Activated CD8-positive, alpha-beta memory T cell treated with anti-CD3 and anti-CD28 coated beads for 24 hours (primary cell): ENCODE measurements at places on chromosomes 2 and 18.
A peak's percentile ranks its signal among the peaks of the same experiment; 100 is the strongest.

- DNase-seq: no peak
Observed at GRCh38 chr18:30632071-30632698, 410.4 kb downstream of the DSC3 start.

DNA sequence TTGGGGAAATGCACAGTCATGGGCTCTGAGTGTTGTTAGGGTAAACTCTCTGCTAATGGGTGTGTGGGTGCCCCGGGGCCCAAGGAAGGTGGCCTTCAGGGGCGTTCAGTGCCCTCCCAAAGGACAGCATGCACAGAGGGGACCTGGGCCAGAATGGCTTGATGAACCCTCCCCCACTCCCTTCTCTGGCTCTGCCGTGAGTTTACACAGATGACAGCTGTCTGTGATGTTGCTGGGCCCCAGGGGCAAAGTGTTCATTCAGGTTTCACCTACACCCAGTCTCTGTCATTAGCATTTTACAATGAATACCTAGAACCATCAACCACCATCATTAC lies 3.2 kb downstream of the NPPC start:
- no peak for DNase-seq

GRCh38 chr18:35671966-35672603 lies 90.5 kb downstream of the GALNT1 start:
- DNase-seq: no peak

GRCh38 chr2:215793747-215794595 lies 219.4 kb downstream of the MREG start:
- no peak for DNase-seq

DNA sequence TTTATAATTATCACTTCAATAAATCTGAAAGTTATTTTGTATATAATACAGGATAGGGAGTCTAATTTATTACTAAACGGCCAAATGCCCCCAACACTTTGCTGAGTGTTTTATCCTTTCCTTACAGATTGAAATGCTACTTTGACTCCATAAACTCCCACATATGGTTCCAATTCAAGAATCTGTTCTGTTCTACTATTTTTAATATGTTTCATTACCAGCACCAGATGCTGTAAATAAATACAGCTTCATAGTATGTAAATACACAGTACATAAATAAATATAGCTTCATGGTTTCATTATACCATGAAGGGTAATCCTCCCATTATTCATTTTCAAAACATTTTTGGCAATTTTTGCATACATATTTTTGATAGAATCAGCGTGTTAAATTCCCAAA lies 34.0 kb upstream of the MREG start:
- DNase-seq: no peak

GRCh38 chr2:37671009-37671815 lies at the start of gene CDC42EP3:
Gene CDC42EP3, minus strand, starts transcription at chr2:37671642. Its CDS starts 25,055 bp downstream, at chr2:37646587.
- DNase-seq: peak; percentile 87

GRCh38 chr2:219111375-219112061 lies 49.1 kb downstream of the NHEJ1 start:
- no peak for DNase-seq

DNA sequence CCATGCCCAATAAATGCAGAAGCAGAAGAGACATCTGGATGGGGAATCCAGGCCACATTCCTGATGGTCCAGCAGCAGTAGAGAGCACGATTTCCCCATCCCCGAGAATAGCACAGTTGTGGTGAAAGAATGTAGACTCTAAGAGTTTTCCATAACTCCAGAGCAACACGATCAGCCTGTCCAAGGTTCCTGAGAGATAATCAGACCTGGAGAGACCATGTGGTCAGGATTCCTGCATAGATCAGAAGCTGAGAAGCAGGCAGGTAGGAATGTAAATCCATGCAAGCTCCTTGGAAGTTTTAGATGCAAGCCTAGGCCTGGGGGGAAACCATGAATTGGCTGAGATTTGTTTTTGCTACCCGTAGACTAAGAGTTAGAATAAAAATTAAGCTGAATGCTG lies 34.2 kb upstream of the PTPRM start:
- no peak for DNase-seq

DNA sequence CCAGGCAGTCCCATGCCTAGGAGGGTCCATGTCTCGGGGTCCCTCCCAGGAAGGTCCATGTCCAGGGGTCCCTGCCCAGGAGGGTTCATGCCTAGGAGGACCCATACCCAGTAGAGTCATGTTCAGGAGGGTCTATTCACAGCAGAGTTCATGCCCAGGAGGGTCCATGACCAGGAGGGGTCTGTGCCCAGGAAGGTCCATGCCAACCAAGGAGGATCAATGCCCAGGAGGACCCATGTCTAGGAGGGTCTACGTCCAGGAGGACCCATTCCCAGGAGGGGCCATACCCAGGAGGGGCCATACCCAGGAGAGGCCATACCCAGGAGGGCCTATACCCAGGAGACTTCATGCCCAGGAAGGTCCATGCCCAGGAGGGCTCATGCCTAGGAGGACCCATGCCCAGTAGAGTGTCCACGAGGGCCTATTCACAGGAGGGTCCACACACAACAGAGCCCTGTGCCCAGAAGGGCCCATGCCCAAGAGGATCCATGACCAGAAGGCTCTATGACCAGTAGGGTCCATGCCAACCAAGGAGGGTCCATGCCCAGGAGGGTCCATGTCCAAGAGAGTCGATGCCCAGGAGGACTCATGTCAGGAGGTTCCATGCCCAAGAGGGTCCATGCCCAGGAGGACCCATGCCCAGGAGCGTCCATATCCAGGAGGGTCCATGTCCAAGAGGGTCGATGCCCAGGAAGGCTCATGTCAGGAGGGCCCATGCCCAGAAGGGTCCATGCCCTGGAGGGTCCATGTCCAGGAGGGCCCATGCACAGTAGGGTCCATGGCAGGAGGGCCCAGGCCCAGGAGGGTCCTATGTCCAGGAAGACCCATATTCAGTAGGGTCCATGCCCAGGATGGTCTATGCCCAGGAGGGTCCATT lies 10.1 kb downstream of the GPR35 start:
- DNase-seq: no peak

DNA sequence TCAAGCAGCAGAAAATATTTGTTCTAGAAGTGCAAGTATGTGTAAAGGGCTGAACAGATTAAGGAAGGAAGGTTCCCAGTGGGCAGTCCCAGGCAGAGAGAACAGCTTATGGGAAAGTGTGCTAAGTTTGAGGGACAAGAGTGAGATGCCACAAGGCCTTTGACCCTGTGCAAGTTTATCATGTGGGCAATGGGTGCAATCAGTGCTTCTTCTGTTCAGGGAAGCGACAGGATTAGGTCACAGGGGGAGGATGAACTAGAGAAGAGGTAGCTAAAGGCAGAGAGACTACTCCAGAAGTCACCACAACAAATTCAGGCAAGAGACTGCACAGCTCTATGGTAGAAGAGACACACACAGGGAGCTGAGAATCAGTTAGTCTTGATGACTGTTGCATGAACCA lies 44.3 kb downstream of the LPIN2 start:
- DNase-seq: no peak

DNA sequence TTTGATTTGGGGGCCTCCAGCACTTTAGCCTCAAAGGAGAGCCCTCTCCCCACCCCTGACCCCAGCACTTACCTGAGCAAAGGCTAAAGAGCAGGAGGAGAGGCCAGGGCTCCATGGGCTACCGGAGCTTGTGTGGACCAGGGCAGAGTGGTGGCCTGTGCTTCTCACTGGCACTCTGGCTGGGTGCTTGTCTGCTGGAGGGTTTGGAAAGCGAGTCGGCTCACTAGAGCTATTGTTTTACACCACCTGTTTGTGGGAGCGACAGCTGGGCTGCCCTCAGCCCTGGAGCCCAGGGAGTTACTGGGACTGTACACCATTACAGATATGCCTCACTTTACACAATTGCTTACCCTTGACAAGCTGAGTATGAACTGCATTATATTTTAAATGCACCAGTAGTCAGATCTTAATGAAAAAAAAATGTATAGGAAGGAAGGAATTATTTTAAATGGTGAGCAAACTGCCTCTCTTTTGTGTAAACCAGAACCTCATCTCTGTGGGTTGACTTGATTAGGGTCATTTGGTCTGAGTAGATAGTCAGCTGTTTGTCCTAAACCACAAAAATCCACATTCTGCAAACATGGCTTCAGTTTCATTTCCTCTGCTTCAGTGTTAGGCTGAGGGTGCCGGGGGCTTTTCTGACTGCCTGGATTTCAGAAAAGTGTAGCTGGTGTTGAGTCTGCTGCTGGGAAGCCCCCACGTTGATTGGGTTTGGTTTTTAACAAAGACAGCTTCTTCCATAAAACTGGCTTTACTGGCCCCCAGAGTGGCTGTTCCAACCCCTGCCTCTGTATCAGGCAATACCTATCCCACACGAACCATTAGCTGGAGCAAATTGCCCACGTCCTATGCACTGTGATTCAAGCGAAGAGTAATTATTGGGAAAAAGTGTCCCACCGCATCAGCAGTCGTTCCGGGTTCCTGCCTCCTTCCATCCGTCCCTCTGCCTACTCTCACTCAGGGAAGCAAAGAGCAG lies at the start of gene CHRNA1:
TSS of gene CHRNA1 (minus strand) at position 193 of the 976 bp plus-strand sequence. CDS start at position 115, 78 bp downstream.
- peak; percentile 37 for DNase-seq

DNA sequence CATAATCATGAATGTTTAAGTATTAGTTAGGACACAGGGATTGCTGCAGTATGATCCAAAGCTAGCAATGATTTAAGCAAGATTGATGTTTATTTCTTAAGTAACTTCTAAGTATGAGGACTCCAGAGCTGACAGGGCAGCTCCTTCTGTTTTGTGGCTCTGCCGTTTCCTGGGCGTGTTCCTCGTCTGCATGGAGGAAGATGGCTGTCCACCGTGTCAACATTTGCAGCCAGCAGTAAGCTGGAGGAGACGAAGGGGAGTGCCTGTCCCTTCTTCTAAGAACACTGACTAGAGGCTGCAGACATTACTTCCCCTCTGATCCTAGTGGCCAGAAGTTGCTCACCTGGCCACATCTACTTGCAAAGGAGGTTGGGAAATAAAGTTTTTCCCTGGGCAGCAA lies 144.1 kb downstream of the MYO1B start:
- no peak for DNase-seq

- DNase-seq: no peak
Observed at GRCh38 chr2:16093639-16094529, 153.5 kb downstream of the MYCN start.

DNA sequence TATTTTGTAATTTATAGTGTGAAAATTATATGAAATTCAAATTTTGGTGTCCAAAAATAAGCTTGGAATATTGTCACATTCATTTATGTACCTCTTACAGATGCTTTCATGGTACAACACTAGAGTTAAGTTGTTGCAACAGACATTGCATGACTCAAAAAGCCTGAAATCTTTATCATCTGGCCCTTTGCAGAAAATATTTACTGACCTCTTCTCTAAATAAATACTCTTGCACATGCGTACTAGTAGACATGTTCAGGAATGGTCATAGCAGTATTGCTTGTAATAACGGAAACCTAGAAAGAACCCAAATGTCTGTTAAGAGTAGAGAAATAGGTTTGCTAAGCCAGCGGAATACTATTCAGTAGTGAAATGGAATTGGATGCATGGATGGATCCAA lies 60.4 kb downstream of the GALNT1 start:
- no peak for DNase-seq

DNA sequence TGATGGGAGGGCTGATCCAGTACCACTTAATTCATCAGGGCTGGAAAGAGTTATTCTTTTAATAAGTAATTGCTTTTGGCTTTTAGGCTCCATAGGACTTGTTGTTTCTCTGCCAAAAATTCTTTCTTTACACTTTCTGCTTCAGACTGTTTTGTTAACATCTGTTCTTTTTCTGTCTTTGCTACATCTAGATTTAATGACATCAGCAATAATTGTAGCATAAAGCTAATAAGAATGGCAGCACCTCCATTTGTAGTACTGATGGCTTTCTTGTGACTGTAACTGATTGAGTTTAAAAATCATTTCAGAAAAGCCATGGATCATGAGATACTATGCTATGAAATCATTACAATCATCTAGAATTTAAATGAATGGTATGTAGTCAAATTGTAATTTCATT lies 46.4 kb upstream of the ACKR3 start:
- DNase-seq: no peak

DNA sequence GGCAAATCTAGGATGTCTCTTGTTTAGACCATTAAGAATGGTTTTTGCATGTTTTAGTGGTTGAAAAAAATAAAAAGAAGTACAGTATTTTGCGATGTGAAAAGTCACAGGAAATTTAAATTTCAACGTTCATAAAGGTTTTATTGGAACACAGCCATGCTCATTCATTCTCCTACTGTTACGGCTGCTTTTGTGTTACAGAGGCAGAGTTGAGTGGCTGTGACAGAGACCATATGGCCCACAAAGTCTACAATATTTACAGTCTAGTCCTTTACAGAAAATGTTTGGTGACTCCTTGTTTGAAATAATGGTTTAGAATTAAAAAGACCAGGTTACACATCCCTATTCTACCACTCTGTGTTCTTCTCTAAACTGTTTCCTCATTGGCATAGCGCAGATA lies 48.1 kb downstream of the MYOM1 start:
- no peak for DNase-seq

DNA sequence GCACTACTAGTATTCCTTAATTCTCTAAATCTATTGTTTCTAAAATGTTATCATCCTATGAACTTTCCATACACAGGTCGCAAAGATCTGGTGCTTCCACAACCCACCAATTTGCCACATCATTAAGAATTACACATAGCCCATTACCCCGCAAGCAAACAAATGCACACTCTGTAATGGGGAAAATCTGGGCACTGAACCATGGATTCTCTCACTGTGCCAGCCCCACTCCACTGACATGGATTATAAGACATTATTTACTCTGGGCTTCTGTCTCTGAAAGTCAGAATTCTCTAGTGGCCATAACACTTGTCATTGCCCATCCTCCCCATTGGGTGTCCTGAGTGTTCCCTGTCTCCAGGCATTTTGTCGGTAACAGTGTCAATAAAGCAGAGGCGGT lies 537.1 kb downstream of the EPHA4 start:
- no peak for DNase-seq

GRCh38 chr2:69642709-69643601 lies 584 bp downstream of the AAK1 start:
- peak; percentile 88 for DNase-seq

DNA sequence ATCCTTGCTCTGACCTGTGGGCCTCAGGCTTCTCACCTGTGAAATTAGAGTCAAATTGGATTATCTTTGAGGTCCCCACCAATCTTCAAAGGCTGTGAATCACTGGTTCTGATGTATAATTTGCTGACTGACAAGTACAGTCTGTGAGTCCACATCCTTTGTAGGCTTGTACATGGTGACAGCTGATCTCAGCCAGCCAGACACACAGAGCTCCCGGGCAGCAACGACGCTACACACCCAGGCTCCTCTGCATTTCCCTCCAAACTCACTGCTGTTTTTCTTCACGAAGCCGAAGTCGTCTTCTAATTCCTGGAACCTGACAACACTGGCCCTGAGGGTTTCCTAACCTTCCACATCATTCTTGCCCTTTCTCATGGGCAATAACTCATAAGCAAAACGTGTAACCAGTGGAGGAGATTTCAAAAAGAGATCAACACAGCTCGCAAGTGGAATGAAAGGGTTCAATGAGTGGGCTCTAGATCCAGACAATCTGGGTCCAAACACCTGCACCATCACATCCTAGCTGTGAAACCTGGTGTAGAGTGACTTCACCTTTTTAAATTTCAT lies 37.9 kb upstream of the EVA1A start:
- DNase-seq: no peak
